Stimulated activated CD8-positive, alpha-beta memory T cell treated with anti-CD3 and anti-CD28 coated beads, Interleukin-7, amount 100 ng/mL, for 48 hours (primary cell): ENCODE measurements at places on chromosomes 1 and 21.

GRCh38 chr21:41207401-41208375 lies 39.7 kb downstream of the BACE2 start:
- DNase-seq, result no peak

- DNase-seq, result no peak
Observed at GRCh38 chr1:3027611-3028371, 6.5 kb downstream of the ACTRT2 start.

GRCh38 chr1:5744911-5745799 lies 247.1 kb downstream of the NPHP4 start:
- DNase-seq, result no peak

DNA sequence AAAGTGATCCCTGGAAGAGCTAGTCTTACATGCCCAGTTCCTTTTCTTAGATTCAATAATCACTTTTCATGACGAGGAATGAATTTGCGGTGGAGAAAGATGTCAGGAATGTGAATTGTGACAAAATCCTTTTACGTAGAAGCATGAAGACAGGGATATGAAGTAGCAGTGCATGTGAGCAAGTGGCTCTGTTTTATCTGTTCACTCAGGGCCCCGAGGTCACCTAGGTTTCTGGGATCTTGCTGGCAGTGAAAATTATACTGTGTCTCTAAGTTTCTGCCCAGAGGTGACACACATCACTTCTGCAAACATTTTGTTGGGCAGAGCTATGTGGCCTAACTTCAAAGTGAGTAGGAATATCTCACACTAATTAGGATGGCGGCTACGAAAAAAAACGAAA lies 79.3 kb downstream of the USP25 start:
- DNase-seq, result no peak

DNA sequence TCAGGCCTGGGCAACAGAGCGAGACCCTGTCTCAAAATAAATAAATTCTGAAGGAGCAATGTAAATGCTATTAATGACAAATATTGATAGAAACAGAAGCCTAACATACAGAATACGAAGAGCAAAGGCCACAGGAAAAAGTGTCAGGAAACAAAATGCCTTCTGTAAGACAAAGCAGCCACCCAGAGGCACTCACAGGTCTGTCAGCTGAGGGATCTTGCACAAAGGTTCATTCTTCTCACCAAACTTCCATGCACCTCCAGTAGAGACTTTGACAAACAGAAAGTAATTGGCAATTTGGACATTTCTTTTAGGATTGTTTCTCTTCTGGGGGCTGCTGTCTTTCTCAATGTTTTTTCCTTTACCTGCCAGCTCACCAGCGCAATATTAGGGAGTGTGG lies 1.2 kb upstream of the ALDH9A1 start:
- no peak for DNase-seq

DNA sequence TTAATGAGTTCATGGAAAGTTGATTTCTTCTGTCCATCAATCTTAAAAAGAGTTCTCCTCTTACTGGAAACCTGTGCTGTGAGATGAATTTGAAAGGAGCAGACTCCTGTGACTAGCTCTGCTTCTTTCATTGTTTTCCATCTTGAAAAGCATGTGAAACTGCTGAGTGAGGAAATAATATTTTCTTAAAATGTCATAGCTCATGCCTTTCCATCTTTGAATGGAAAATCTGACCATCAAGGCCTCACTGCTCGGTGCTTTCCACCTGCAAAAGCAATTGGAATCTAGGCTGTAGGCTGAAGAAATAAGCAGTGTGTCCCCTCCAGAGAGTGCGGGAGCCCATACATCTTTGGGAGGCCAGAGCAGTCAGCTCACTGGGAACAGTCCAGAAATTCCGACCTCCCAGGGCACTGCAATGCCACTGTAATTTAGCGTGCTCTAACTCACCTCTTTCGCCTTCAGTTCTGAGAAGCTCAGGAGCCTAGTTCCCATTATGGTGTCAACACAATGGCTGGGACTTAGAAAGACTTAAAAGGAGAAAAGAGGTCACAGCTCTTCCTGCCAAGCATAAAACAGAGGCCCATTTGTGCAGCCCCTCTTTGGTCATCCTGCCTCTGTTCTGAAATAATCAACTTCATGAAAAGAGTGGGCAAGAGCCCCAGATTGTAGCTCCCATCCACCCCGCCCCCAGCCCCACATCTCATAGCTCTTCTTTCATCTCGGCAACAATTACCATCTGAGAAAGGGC lies 50.4 kb upstream of the F3 start:
- no peak for DNase-seq

GRCh38 chr1:198772626-198773025 lies 133.8 kb downstream of the PTPRC start:
- no peak for DNase-seq

- no peak for DNase-seq
Observed at GRCh38 chr1:230350208-230350921, 75.8 kb downstream of the PGBD5 start.
